Thoracic aorta (tissue), 2 donors: ENCODE measurements at places on chromosomes 12 and 14. TPM values are rescaled to one million over a fixed set of nuclear protein-coding genes. Genes with fewer than 3 reads are reported as not detected.

DNA sequence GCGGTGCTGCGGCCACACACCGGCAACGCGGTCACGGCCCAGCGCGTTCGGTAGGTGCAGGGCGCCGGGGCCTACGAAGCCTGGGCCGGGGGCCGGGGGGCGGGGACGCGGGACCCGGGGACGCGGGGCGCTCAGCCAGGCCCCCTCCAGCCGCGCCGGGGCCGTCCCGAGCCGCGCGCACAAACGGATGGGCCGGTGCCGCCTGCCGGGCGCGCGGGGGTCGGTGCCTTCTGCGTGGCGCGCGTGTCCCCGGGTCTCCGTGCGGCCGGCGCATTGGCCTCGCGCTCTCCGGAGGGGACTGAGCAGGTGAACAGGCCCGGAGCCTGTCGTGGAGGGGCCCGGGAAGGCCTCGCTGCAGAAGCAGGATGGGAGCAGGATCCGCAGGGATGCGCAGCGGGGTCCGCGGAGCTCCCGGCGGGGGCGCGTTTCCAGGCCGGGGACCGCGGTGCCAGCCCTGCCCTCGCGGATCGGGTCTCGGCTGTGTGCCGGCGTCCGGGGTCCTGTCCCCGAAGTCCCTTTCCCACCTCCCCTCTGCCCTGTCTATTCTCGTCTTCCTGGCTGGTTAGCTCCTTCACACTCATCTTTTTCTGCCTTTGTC is 421 bp downstream of the GLT1D1 start:
- no peak for DNase-seq
- peak overlapping the region; percentile 60 for H3K4me3 ChIP-seq
- H3K27ac ChIP-seq, result no peak overlapping the region
- no peaks in the 10 kb centered on the region for H3K27me3 ChIP-seq
- H3K36me3 ChIP-seq, result no peaks in the 10 kb centered on the region

CHGA gene
- not detected for total RNA-seq

MEG3 gene
- total RNA-seq, result 153 TPM

USP15 gene
- total RNA-seq, result 128 TPM

GRCh38 chr12:59619461-59620240 is 23.8 kb downstream of the SLC16A7 start:
- peaks cover 18% of the 10 kb centered on the region for H3K4me1 ChIP-seq
- H3K4me3 ChIP-seq, result no peak overlapping the region
- H3K27me3 ChIP-seq, result no peaks in the 10 kb centered on the region
- H3K36me3 ChIP-seq, result no peaks in the 10 kb centered on the region
- no peak for DNase-seq

DNA sequence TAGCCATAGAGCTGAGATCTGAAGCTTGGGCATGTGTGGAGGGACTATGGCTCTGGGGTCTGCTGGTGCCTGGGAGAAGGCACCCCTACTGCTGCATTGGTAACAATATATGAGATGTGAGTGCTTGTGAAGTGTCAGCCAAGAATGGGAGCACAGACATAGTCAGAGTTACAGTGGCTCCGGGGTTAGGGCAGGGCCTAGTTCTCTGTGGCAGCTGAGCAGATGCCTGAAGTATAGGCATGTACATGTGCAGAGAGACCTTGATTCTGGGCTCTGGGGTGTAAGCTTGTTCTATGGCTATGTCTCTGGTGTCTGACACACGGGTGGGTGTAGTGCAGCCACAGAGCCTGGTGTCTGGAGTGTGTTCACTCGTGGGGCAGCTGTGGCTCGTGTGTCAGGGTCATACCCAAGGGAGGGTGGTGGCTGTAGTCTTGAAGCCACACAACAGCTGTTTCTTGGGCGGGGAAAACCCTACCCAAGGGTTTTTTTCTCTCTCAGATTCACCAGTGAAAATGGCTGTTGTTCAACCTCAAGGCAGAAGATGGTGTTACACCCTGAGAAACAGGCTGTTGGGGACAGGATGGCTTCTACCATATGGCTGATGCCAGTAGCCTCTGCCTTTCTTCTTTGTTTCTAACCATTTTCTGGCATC is 11.9 kb upstream of the TCL1A start:
- H3K27ac ChIP-seq, result no peak overlapping the region
- H3K4me1 ChIP-seq, result no peaks in the 10 kb centered on the region
- no peaks in the 10 kb centered on the region for H3K27me3 ChIP-seq
- no peaks in the 10 kb centered on the region for H3K36me3 ChIP-seq

GRCh38 chr12:8989413-8989812 is at the start of gene KLRG1:
Gene KLRG1, plus strand, starts transcription at chr12:8989546. Its CDS starts 90 bp downstream, at chr12:8989636.
- no peaks in the 10 kb centered on the region for H3K4me1 ChIP-seq
- no peak within 1 kb of the TSS for H3K4me3 ChIP-seq
- H3K36me3 ChIP-seq, result no peaks in the 10 kb centered on the region
- H3K27ac ChIP-seq, result no peak within 1 kb of the TSS
- no peak for DNase-seq

DNA sequence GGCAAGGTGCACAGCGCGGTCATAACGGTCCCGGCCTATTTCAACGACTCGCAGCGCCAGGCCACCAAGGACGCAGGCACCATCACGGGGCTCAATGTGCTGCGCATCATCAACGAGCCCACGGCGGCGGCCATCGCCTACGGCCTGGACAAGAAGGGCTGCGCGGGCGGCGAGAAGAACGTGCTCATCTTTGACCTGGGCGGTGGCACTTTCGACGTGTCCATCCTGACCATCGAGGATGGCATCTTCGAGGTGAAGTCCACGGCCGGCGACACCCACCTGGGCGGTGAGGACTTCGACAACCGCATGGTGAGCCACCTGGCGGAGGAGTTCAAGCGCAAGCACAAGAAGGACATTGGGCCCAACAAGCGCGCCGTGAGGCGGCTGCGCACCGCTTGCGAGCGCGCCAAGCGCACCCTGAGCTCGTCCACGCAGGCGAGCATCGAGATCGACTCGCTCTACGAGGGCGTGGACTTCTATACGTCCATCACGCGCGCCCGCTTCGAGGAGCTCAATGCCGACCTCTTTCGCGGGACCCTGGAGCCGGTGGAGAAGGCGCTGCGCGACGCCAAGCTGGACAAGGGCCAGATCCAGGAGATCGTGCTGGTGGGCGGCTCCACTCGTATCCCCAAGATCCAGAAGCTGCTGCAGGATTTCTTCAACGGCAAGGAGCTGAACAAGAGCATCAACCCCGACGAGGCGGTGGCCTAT is 875 bp downstream of the HSPA2 start:
- H3K4me1 ChIP-seq, result peaks cover 3% of the 10 kb centered on the region
- peak overlapping the region; percentile 42 for H3K27ac ChIP-seq
- no peaks in the 10 kb centered on the region for H3K36me3 ChIP-seq

DNA sequence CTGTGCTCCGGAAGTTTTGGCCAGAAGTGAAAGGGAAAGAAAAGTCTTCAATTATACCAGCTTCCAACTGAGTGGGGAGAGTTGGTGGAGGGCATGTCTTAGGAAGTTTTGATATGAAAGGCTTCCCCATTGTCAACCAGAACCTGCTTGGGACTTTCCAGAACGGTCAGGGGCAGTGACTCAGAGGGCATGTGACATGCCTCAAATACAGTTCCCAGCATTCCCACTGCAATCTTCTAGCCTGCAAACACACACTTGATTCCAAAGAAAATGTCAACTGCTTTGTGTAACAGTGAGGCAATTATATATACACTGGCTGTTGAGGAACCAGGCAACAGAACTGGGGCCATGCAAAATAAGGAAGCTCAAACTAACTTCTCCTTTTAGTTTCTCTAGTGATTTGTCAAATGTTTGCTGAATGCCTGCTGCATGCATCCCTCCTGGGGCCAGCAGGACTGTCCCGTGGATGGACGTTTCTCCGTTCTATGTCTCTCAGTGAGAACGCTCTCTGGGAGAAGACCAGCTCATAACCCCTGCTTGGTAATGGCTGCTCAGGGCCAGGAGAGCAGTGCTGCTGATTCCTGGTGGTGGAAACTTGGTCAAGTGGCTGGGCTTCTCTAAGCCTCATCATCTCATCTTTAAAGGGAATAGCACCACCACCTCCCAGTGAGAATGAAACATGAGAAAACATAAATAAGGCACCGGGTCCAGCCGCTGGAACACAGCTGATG is 18.3 kb downstream of the SLC25A47 start:
- H3K27me3 ChIP-seq, result no peaks in the 10 kb centered on the region
- H3K27ac ChIP-seq, result peak overlapping the region; percentile 83
- H3K4me1 ChIP-seq, result peaks cover 31% of the 10 kb centered on the region
- peak; percentile 24 for DNase-seq

DNA sequence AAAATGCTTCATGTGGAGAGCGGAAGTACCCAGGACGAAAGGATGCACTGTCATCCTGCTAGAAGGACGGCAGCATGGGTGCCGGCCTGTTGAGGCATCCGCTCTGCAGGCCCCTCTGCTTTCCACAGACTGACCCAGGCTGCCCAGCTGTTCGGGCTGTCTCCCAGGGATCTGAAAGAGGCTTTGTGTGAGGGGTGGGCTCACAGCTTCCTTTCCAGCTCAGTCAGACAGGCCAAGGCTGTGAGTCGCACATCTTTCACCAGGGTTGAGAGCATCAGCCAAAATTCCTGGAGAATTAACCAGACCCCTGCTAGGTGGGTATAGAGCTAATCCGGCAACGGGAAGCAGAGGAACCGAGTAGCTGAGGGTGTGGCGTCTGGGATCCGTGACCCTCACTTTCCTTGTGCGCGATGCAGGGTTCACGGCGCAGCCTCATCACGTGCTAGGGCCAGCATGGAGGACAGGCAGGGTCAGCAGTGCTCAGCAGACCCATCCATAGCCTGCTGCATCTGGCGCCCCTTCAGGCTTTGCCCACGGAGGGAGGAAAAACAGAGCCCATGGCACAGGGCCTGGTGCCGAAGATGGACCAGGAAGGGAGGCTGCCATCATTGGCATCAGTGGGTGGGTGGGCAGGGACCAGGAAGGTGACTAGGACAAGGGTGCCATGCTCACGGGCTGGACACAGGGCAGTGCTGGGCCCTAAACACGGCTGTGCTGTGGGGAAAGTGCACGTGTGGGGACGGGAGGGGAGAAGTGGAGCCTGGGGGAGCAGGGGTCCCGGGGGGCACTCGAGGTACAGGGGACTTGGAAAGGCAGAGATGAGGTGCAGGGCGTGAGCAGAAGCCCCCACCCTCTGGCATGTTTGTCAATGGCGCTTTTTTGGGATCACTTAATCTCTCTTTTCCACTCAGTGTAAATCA is 9.2 kb upstream of the SIVA1 start:
- no peak overlapping the region for H3K27ac ChIP-seq
- H3K4me1 ChIP-seq, result peaks cover 27% of the 10 kb centered on the region
- DNase-seq, result no peak
- H3K4me3 ChIP-seq, result no peak overlapping the region
- no peaks in the 10 kb centered on the region for H3K27me3 ChIP-seq

- H3K27me3 ChIP-seq, result no peaks in the 10 kb centered on the region
- no peak overlapping the region for H3K4me3 ChIP-seq
- DNase-seq, result no peak
- H3K36me3 ChIP-seq, result no peaks in the 10 kb centered on the region
- H3K4me1 ChIP-seq, result peaks cover 7% of the 10 kb centered on the region
Observed at GRCh38 chr12:93085383-93086287, 156.5 kb upstream of the EEA1 start.
